ENCODE measurements at places on chromosomes 6 and 20.

- H3K4me1 ChIP-seq = no peaks in the 10 kb centered on the region
- DNase-seq = no peak
- H3K27me3 ChIP-seq = no peaks in the 10 kb centered on the region
- no peak overlapping the region for H3K27ac ChIP-seq
- no peaks in the 10 kb centered on the region for H3K36me3 ChIP-seq
Measured at GRCh38 chr6:90202156-90202555, 94.5 kb downstream of the BACH2 start.

GRCh38 chr20:54645445-54646155 lies 170.2 kb downstream of the DOK5 start:
- no peaks in the 10 kb centered on the region for H3K4me1 ChIP-seq
- H3K27me3 ChIP-seq = no peaks in the 10 kb centered on the region
- no peak overlapping the region for H3K27ac ChIP-seq

DNA sequence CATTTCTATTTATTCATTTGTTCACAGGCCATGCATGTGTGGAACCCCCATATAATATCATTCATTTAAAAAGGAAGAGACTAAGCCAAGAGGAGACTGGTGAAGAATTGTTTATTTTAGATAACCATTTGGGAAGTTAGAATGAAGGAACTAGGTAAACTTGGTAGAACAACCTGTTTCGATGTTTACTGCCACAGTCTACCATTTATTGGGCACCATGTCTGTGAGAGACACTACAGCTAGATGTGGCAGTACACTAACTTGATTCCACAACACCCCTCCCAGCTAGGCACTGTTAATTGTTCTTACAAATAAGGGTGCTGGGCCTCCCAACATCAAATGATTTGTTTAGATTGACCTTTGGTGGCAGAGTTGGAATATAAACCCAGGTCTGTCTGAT lies 592.4 kb downstream of the EPM2A start:
- DNase-seq = no peak
- H3K36me3 ChIP-seq = no peaks in the 10 kb centered on the region

GRCh38 chr6:73004861-73005260 lies 220.4 kb downstream of the KHDC1L start:
- H3K27me3 ChIP-seq = no peaks in the 10 kb centered on the region
- H3K36me3 ChIP-seq = no peaks in the 10 kb centered on the region
- no peak overlapping the region for H3K27ac ChIP-seq
- no peak overlapping the region for H3K4me3 ChIP-seq
- no peaks in the 10 kb centered on the region for H3K4me1 ChIP-seq

GRCh38 chr6:73800997-73801396 lies 105.0 kb downstream of the CD109 start:
- H3K36me3 ChIP-seq = no peaks in the 10 kb centered on the region
- no peaks in the 10 kb centered on the region for H3K4me1 ChIP-seq
- no peak overlapping the region for H3K4me3 ChIP-seq
- DNase-seq = no peak
- H3K27me3 ChIP-seq = no peaks in the 10 kb centered on the region
- no peak overlapping the region for H3K27ac ChIP-seq

GRCh38 chr6:142112451-142113061 lies 20.2 kb upstream of the GJE1 start:
- H3K27me3 ChIP-seq = no peaks in the 10 kb centered on the region
- H3K4me1 ChIP-seq = no peaks in the 10 kb centered on the region
- no peak overlapping the region for H3K4me3 ChIP-seq
- no peak overlapping the region for H3K27ac ChIP-seq

DNA sequence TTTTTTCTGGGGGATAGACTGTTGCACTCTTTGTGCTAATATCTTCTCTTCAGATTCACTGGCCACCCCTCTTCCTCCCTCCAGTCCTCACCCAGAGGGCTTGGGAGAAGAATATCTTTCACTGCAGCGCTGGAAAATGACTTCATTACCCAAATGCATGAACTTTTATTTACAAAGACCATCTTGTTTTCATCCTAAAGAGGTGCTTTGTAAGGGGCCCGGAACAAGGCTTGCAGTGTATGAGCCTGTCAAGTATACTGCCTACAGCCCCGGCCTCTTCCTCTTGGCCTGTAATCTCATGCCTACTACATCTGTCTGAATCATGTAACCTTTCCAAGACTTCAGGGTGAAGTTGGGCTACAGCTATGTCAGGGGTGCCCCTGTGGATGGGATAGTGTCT lies 554 bp upstream of the LAMA4 start:
- peaks cover 9% of the 10 kb centered on the region for H3K27me3 ChIP-seq
- no peak for DNase-seq
- H3K36me3 ChIP-seq = no peaks in the 10 kb centered on the region
- no peaks in the 10 kb centered on the region for H3K4me1 ChIP-seq

GRCh38 chr6:160004018-160004417 lies 35.1 kb downstream of the IGF2R start:
- DNase-seq = no peak
- H3K27ac ChIP-seq = no peak overlapping the region
- peaks cover 1% of the 10 kb centered on the region for H3K36me3 ChIP-seq
- H3K4me1 ChIP-seq = no peaks in the 10 kb centered on the region
- no peaks in the 10 kb centered on the region for H3K27me3 ChIP-seq

GRCh38 chr6:142118925-142119324 lies 13.8 kb upstream of the GJE1 start:
- no peak overlapping the region for H3K27ac ChIP-seq
- no peaks in the 10 kb centered on the region for H3K36me3 ChIP-seq
- H3K27me3 ChIP-seq = no peaks in the 10 kb centered on the region

DNA sequence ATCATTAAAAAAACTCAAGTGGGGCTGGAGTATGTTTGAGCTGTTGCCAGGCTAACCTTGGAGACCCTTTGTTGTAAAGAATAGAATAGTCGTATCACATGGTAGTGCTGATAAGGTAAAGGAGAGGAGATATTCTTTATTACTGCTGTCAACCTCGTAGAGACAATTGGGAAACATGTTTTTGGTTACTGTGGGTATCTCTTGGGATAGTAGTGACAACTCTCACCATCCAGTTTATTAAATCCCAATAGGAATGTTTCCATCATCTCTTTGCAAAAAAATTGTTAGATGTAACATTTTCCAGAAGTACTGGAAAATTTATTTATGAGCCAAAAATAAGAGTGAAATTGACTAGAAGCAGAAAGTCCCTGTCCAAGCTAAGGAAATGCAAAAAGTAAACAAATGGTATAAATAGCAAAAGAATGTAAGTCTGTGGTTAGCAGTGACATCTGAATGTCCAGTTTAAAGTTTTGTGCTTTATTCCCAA lies 829.3 kb upstream of the CITED2 start:
- no peak for DNase-seq
- H3K4me1 ChIP-seq = no peaks in the 10 kb centered on the region
- H3K36me3 ChIP-seq = no peaks in the 10 kb centered on the region
- H3K27me3 ChIP-seq = no peaks in the 10 kb centered on the region

DNA sequence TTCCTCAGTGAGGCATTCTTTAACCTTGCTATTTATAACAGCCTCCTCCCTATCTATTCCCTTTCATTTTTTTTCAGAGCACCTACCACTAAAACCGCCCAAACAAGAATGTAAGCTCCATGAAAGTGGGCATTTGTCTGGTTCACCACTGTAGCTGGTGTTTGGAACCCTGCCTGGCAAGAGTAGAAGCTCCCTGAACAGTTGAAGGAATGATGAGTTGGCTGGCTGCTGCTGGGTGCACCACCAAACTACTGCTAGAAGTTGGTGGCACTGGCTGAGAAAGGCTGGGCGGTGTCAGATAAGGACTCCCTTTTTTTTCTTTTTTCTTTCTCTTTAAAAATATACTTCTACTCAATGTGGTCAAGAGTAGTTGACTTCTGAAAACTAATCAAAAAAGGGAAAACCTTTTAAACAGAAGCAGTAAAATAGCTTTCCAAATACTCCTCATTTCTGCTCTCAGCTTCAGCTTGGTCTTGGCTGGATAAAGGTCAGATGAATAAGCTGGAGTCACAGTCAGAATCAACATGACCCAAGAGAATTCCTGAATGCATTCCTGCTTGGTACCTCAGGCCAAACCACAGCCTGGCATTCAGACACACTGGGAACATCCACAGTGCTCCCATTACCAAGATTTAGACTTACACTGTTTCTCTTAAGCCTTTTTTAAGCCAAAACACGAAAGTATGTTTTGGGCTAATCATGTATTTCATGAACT lies 38.0 kb downstream of the RTN4IP1 start:
- H3K27ac ChIP-seq = no peak overlapping the region
- H3K36me3 ChIP-seq = 0 out of 2 replicates have a peak, but pooled peaks cover 2% of the 10 kb centered on the region
- DNase-seq = no peak

GRCh38 chr20:1338801-1339200 lies 9.9 kb upstream of the SDCBP2 start:
- H3K36me3 ChIP-seq = no peaks in the 10 kb centered on the region
- no peaks in the 10 kb centered on the region for H3K27me3 ChIP-seq

GRCh38 chr20:24629668-24630067 lies 160.2 kb downstream of the SYNDIG1 start:
- H3K36me3 ChIP-seq = no peaks in the 10 kb centered on the region
- H3K4me3 ChIP-seq = no peak overlapping the region
- DNase-seq = no peak
- H3K4me1 ChIP-seq = no peaks in the 10 kb centered on the region
- no peak overlapping the region for H3K27ac ChIP-seq
- peaks cover under 1% of the 10 kb centered on the region for H3K27me3 ChIP-seq

GRCh38 chr6:73231986-73232391 lies 6.7 kb upstream of the KHDC1L start:
- no peak overlapping the region for H3K4me3 ChIP-seq
- peak; percentile 17 for DNase-seq
- H3K27ac ChIP-seq = no peak overlapping the region
- no peaks in the 10 kb centered on the region for H3K27me3 ChIP-seq
- no peaks in the 10 kb centered on the region for H3K4me1 ChIP-seq

DNA sequence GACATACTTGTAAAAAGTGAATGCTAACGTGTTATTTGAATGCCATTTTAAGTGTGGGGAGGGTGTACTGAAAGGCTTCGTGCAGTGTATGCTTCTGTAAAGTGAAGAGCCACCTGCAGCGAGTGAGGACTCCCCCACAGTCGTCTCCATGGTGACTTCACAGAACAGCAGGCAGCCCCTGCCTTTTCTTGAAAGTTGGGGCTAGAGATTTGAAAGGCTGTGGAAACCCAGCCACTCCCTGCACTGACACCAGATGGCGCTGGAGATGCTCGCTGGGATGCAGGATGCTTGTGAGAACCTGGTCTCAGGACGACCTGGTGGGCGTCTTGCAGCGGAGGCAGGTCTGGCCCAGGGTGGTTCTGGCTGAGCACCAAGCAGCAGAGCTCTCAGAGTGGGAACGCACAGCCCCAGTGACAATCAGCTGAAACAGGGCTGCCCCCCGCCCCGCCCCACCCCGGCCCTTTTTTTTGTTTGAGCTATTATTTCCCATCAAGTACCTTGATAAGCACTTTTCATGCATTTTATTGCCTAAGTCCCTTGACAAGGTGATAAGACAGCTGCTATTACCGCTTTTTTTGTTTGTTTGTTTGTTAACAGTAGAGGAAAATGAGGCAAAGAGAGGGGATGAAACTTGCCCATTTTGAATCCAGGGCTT lies 150.3 kb downstream of the SYCP2 start:
- no peaks in the 10 kb centered on the region for H3K36me3 ChIP-seq
- DNase-seq = no peak
- H3K27me3 ChIP-seq = no peaks in the 10 kb centered on the region
- no peak overlapping the region for H3K27ac ChIP-seq

GRCh38 chr6:122790028-122790422 lies 967 bp downstream of the SMPDL3A start:
- no peak overlapping the region for H3K27ac ChIP-seq
- DNase-seq = no peak
- H3K4me3 ChIP-seq = peak overlapping the region; percentile 15
- H3K36me3 ChIP-seq = no peaks in the 10 kb centered on the region

- DNase-seq = no peak
- H3K27ac ChIP-seq = no peak overlapping the region
- no peaks in the 10 kb centered on the region for H3K27me3 ChIP-seq
- no peaks in the 10 kb centered on the region for H3K36me3 ChIP-seq
- no peaks in the 10 kb centered on the region for H3K4me1 ChIP-seq
Measured at GRCh38 chr20:22805219-22805618, 220.8 kb upstream of the FOXA2 start.

DNA sequence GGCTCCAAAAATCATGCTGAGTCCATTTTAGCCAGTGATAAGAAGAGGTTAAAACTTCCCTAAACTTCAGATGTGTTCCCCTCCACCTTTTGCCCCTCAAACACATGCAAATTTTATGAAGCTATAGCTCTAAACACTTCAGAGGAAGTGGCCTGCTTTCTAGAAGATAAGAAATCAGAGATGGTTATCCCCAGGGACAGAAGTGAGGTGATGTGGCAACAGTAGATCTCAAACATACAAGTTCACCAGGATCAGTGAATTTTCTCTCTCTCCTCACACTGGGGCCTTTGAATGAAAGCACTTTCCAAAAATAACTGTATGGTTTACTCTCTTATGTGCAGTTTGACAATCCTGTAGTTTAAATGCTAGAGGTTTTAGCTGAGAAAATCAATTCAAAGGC lies 332.0 kb downstream of the BTBD9 start:
- H3K27ac ChIP-seq = peak overlapping the region; percentile 82
- peak overlapping the region; percentile 13 for H3K4me3 ChIP-seq
- H3K27me3 ChIP-seq = no peaks in the 10 kb centered on the region
- H3K4me1 ChIP-seq = peaks cover 40% of the 10 kb centered on the region
- peak; percentile 72 for DNase-seq
- no peaks in the 10 kb centered on the region for H3K36me3 ChIP-seq

- no peaks in the 10 kb centered on the region for H3K4me1 ChIP-seq
- H3K27me3 ChIP-seq = no peaks in the 10 kb centered on the region
- DNase-seq = no peak
Measured at GRCh38 chr6:36216559-36216958, 20.0 kb downstream of the BRPF3 start.

GRCh38 chr6:32189742-32190053 lies 304 bp downstream of the PBX2 start:
- H3K27me3 ChIP-seq = no peaks in the 10 kb centered on the region
- peak overlapping the region; percentile 90 for H3K4me3 ChIP-seq
- no peaks in the 10 kb centered on the region for H3K36me3 ChIP-seq

DNA sequence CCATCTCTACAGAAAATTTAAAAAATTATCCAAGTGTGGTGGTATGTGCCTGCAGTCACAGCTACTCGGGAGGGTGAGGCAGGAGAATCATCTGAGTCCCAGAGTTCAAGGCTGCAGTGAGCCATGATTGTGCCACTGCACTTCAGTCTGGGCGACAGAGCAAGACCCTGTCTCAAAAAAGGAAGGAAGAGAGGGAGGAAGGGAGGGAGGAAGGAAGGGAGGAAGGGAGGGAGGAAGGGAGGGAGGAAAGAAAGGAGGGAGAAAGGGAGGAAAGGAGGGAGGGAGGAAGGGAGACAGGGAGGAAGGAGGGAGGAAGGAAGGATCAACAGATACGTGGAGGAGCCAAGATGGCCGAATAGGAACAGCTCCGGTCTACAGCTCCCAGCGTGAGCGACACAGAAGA lies 90.1 kb downstream of the ZNF217 start:
- H3K36me3 ChIP-seq = no peaks in the 10 kb centered on the region
- H3K4me1 ChIP-seq = no peaks in the 10 kb centered on the region
- DNase-seq = no peak
- no peak overlapping the region for H3K4me3 ChIP-seq
- H3K27ac ChIP-seq = no peak overlapping the region
- H3K27me3 ChIP-seq = no peaks in the 10 kb centered on the region
